NCI-H1694 treated with DMSO at 0.1 percent for 48 hours (cell line): ENCODE measurements at places on chromosomes 12 and 14.
A peak's percentile ranks its signal among the peaks of the same experiment; 100 is the strongest.

DNA sequence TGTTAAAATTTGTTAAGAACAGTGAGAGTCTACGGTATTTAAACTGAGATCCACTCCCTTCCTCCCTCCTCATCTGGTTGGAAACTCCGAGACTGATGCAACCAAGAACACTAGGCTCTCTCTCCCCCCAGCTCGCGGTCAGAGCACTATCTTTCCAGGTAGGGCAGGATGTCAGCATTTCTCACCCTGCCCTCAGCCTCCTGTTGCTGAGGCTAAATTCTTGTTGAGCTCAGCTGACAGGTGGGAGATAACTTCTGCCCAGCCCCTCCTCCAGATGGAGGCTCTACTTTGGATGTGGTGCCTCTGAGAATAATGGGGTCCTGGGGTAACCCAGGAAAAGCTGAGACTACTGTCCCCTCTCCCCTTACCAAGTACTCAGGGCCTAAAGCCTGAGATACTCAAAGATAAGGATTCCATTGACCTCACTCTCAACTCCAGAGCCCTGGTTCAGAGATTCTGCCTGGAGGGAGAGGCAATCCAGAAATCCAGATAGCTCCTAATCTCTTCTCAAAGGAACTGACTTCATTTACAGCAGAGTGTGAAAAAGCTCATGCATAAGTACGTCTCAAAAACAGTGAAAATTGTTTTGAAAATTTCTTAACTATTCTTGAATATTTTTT is 110.1 kb downstream of the EML5 start:
- no peak for DNase-seq

DNA sequence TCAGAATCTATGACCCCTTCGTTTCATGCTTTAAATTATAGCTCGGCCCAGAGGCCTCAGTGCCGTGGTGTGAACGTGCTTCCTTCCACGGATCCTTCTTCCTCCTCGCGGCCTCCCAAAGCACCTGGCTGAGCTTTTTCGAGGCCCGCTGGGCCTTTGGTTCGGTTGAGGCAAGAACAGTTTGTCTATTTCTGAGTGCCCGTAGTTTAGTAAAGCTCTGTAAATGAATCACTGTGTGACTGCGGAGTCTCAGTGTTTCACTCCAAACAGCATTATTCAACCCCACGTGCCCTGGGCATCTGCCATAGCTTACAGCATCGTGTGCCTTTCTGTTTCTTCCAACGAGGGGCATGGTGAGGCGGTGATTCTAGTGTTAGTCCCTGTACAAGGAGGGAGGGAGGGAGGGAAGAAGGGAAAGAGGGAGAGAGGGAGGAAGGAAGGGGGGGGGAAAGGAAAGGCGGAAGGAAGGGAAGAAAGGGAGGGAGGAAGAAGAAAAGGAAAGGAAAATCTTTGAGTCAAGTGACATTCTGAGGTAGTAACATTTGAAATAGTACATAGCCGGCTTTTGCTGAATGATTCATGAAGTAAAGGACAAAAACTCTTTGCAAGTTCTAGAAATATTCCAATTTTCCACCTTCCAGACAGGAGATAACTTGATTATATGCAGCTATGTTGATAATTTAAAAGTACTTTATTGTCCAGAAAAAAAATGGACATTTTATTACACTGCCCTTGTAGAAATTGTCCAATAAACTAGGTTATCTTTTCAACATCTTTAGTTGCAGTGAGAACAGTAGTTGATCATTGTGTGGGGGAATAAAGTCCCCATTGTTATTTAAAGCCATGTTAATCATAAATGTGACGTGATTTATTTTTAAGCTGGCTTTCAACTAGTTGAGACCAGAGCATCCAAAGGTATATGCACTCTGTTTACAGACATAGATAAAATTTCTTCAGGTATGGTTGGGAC is 1.2 kb upstream of the TRIM9 start:
- peak; percentile 69 for DNase-seq

DNA sequence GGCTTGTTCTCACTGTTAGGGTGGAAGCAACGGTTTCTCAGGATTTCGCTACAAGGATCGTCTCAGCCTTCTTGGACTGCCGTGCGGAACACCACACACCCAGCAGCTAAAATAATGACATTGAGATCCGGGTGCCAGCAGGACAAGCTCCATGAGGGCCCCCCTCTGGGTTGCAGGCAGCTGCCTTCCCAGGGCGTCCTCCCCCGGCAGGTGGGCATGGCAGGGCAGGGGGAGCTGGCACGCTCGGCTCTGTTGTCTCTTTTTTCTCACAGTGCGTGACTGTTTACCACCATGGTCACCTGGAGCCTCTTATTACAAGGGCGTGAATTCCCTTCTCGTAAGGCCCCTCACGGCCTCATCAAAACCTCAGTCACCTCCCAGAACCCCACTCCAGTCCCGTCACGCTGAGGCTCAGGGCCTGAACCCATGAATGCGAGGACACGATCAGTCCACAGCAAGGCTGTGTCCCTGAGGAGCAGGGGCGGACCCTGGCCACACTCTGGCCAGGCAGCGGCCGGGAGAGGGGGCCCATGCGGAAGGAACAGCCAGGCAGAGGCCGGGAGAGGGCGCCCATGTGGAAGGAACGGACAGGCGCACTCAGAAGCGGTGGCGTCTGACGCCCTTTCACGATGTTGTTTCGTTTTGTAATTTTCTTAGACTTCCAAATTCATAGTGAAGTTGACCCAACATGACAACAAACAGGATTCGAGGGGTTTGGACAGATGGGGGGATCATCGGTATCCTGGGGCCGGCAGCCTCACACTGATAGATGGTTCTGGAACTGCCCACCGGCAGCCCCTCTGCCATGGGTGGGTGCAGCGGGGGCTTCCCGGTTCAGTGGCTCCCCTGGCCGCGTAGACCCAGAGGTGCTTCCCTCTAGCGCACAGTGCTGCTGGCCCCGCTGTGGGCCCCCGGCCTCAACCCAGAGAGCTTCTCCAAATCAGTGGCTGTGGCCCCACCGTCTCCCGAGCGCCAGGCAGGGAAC is 10.0 kb downstream of the LRCOL1 start:
- no peak for DNase-seq

- DNase-seq, result no peak
Observed at GRCh38 chr14:55399852-55400251, 11.8 kb downstream of the ATG14 start.

DNA sequence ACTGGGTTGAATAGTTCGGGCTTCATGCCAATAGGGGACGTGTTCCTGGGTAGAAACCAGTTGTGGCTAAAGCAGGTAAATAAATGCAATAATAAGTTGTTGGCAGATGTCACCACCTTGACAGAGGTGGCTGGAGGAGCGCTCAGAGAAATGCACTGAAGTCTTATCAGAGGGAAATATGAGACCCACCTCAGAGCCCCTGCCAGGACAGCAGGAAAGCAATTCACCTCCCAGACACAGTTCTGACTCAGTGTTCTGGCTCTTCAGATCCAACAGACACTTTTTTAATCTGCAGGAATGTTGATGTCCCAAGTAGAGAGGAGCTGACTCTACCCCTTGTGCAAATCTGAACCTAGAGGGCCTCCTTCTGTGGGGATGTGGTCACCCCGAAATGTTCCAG is 687.1 kb upstream of the FBXO33 start:
- DNase-seq, result no peak

GRCh38 chr12:67433385-67434175 is 164.4 kb downstream of the CAND1 start:
- no peak for DNase-seq

DNA sequence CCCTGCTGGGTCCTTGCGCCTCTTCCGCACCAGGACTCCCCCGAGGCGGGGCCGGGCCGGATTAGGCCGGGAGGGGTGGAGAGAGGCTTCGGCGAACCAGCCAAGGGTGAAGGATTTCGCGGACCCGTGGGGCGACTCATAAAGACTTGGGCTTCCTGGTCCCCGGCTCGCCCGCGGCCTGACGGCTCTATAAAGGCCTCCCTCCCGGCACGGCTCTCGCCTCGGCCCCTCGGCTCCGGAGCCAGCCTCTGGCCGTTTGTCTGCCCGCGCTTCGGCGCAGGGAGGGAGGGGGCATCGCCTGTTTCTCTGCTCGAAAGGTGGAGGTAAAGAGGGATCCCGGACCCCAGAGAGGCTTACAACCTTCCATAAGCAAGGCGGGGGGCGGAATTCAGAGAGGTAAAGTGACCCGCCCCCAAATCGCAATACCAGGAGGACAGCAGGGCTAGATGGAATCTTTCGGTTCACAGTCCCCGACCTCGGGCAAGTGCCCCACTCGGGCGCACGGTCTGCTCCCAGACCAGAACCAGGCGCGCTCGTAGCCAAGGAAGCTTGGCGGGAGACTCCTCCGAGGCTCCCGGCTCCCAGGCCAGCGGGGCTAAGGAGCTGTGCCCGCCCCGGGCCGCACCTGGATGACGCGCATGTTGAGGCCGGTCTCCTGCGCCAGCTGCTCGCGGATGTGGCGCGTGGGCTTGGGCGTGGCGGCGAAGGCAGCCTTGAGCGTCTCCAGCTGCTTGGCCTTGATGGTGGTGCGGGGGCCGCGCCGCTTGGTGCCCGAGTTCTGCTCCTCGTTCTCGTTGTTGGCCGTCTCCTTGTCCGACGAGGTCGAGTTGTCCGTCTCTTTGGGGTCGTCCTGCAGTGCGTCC is 3.9 kb downstream of the LHX5 start:
- no peak for DNase-seq

DNA sequence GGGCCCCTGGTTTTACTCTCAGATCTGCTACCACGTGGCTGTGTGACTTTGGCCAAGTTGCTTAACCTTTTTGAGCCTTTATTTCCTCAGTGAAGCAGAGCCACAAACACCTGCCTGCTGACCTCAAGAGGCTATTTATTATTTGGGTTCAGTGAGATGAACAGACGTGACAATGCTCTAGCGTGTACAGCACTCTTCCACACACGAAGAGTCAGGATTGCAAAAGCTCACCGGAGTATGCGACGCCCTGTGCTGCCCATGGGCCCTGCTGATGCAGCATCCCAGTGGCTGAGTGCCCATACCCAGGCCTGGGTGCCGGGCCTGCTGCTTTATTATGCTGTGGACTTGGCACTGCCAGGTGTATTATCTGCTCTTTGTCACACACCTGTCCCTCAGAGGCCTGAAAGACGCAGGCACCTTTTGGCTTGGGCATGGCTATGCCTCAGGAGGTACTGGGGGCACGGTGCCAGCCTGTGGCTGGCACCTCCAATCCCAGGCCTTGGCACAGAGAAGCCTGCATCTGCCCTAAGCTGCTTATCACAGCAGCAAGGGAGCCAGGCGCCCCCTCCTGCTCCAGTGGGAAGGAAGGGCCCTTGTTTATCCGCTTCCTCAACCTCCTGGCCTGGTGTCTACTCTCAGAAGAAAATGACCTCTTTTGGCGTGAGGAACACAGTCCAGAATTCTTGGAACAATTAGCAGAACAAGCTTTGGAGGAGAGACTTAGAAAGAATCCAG is 22.3 kb upstream of the TC2N start:
- peak; percentile 10 for DNase-seq

DNA sequence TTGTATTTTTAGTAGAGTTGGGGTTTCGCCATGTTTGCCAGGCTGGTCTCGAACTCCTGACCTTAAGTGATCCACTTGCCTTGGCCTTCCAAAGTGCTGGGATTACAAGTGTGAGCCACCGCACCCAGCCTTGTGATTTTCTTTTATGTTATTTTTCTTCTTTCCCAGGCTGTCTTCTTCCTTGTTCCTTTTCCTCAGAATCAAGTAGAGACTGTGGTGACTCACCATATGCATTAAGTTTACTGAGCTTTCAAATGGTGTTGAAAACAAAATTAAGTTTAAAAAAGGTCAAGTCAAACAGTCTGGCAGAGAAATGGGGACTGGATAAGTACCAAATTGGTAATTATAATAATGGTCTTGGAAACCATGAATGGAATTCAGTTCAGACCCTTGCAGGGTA is 5.7 kb downstream of the ARPC3 start:
- DNase-seq, result no peak

- DNase-seq, result no peak
Observed at GRCh38 chr14:33617154-33617553, 333.7 kb downstream of the EGLN3 start.

DNA sequence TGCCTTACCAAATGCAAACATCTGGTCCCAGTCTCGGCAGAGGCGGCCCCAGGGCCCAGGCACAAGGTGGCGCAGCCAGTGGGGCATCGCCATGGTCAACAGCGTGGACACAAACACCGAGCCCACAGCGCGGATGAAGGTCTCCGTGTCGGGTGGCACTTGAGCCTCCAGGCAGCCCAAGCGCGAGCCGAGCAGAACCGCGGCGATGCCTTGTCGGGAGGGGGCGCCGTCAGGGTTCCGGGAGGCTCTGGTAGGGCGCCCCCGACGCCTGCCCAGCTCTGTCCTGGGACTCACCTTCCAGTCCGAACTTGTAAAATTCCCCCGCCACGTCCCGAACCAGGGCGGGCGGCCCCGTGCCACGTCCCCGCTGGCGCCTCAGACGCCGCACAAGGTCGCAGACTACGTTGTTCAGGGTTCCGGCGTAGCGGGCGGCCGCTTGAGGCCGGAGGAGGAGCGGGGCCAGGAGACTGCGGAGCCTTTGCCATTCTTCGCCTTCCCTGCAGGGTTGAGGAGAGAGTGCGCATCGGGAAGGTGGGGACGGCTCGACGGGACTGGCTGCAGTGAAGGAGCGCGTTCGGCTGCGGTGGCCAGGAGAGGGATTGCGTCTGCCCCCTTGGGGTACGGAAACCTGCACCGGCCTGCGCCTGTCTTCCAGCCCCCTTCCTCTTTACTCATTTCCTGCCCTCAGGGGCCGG is 1.7 kb downstream of the CYP27B1 start:
- no peak for DNase-seq

DNA sequence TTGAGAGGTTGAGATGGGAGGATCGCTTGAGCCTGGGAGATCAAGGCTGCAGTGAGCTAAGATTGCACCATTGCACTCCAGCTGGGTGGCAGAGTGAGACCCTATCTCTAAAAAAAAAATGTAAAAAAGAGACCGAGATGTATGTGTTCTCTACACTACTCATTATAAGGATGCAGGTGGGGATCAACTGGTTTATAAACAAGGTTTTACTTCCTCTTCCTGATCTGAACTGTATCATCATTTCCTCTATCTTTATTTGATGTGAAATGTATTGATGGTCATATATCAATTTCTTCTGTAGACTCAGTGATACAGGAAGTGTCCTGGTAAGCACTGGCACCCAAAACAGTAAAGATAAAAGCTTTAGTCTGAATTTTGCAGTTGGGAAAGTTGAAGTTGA is 20.1 kb upstream of the USP44 start:
- DNase-seq, result no peak

GRCh38 chr14:93925374-93925895 is 1.7 kb upstream of the FAM181A start:
- DNase-seq, result no peak

DNA sequence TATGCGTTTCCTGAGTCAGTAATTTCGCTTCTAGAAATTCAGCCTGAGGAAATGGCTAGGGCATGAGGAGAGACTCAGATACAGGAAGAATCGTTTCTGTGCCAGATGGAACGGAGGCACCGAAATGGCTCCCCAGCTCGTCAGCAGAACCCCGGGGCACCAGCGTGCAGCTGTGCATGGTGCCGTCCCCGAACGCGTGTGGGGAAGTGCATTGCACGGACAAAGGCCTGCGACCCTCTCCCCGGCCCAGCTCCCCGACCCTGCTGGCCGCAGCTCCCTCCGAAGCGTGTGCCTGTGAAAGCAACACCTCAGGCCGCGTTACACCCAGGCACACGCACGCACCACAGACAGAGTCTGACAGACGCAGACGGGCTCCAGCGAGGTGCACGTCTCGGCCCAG is 82.9 kb downstream of the NOC4L start:
- no peak for DNase-seq
